ENCODE measurements at places on chromosomes 13 and 19.

DNA sequence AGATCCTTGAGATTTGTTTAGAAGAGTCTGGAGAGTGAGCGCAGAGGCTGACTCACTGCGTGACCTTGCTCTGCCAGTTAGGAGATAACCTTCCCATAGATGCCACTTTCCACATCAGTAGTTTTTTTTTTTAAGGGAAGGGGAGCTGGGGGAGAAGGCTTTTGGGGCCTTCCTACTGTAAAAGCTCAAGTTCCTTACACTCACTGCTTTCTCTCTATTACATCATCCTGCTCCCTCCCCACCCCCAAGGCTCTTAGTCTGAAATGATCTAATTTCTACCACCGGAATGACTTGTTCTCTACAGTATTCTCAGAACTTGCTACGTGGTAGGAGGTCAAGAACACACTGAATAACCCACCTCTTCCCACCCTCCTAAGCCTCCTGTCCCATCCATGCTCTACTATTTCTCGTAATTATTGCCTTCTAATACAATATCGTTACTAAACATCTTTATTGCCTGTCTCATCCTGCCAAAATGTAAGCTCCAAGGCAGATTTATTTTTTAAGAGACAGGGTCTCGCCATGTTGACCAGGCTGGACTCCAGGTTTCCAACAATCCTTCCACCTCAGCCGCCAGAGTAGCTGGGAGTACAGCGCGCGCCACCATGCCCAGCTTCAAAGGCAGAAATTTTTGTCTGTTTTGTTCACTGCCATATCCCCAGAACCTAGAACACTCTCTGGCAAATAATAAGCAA is 1.2 kb downstream of the LONP1 start:
- DNase-seq, result no peak

DNA sequence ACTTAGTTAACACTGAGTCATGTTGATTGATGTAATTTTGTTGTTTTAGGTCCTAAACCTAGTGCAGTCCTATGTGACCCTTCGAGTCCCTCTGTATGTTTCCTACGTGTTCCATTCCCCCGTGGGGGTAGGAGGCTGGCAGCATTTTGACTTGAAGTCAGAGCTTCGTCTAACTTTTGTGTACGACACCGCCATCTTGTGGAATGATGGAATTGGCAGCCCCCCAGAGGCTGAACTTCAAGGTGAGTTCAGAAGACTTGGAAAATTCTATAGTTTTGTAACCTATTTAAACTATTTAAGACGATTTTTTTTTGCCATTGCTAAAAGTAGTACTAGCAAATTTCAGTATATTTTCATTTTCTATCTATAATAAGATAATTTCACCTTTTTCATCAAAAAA is 117.9 kb downstream of the STOML3 start:
- peak; percentile 61 for DNase-seq

GRCh38 chr13:110499621-110500281 is 61.8 kb downstream of the RAB20 start:
- DNase-seq, result peak; percentile 40

- no peak for DNase-seq
Observed at GRCh38 chr19:11105014-11105636, 15.9 kb downstream of the LDLR start.

GRCh38 chr13:45975337-45975736 is 77.2 kb downstream of the ZC3H13 start:
- no peak for DNase-seq

GRCh38 chr13:41812851-41813250 is 148.1 kb downstream of the VWA8 start:
- DNase-seq, result no peak

DNA sequence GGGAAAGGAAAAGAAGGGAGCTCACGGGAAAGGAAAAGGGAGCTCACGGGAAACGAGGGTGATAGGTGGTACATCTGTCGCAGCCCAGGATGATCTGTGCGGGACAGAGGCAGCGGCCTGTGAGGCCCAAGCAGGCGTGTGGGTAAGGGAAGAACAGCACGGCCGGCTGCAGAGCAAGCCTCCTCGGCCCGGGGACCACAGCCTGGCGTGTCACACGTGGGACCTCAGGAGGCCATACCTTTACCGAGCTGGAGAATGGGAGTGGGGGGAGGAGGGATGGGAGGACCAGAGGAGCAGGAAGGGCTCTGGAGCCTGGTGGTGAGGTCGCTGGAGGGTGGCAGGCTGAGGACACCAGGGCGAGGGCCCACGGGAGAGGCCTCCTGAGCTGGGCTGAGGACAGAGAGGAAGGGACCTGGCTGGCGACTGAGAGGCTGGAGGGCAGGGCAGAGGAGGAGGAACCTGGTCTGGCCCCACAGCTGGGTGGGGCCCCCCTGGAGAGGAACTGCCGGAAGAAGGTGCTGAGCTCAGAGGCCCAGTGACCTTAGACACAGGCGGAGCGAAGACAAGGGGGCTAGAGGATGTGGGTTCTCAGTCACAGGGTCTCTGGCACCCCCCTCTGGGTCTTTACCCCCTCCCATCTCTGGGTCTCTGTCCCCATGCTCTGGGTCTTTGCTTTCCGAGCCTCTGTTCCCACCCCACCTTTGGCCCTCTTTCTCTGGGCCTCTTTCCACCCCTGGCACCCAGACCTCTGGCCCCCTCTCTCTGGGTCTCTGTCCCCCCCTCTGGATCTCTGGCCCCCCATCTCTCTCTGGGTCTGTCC is 2.9 kb upstream of the FTL start:
- no peak for DNase-seq

DNA sequence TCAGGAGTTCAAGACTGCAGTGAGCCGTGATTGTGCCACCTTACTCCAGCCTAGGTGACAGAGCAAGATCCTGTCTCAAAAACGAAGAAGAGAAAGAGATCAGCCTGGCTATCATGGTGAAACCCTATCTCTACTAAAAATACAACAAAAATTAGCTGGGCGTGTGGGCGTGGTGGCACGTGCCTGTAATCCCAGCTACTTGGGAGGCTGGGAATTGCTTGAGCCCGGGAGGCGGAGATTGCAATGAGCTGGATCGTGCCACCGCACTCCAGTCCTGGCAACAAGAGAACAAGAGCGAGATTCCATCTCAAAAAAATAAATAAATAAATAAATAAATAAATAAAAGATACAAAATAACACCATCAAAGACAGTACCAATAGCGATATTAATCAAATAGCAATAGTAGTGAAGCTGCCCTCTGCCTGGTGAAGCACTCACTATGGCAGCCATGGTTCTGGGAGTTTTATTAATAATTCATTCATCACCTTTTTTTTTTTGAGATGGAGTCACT is 53.9 kb downstream of the NFIC start:
- no peak for DNase-seq

Measured in BE2C (cell line).